Esophagus squamous epithelium (tissue), 5 donors: ENCODE measurements at places on chromosomes 3 and 15.

- DNase-seq: no peak
Measured at GRCh38 chr3:30449290-30449632, 157.1 kb upstream of the TGFBR2 start.

GRCh38 chr3:170762064-170762463 is 107.9 kb downstream of the RPL22L1 start:
- DNase-seq: no peak

DNA sequence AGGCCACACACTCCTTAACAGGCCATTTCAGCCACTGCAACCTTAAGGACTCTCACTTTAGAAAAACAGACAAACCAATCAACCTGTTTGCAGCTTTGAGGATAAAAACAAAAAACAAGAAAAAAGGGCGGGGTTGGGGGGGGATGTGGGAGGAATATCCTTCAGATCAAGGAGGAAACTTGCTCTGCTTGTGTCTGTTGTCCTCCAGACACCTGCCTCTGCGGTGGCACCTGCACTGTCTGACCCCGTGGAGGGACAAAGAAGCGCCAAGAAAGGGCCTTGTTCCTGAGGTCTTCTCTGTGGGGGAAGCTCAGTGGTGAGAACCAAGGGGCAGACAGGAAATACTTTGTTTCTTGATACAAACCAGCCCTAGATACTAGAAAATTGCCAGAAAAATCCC is 70.5 kb downstream of the POLR2M start:
- DNase-seq: no peak

DNA sequence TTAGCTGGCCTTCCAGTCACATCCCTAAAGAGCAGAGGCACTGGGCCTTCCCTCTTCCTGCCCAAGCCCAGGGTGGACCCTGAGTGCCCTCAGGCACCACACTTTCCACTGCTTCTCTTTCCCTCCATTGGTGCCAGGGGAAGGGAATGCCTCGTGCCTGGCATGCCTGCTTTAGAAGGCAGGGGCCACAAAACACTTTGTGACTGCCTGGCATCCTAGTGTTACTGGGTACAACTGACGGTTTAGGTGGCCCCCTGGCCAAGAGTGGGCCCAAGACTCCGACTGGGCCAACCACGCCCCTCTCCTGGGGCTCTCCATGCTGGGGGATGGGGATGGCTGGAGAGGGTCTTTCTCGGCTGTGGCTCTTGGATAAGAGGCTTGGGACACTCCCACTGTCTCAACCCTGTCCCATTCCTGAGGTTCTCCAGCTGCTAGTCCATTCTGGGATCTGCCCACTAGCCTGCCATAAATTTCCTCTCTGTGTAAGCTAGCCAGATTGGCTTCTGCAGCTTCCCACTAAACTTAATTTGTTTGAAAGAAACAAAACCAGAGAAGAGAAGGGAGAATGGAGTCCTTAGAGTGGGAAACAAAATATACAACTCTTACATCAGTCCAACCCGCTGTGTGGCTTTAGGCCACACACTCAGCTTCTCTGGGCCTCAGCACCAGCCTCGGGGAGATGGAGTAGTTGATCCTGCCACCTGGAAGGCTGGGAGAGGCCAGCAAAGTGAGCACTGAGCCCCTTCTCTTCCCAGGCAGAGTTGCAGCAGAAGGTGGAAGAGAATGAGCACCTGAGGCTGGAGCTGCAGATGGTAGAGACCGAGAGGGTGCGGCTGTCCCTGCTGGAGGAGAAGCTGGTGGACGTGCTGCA is 24.1 kb upstream of the GP9 start:
- DNase-seq: no peak

DNA sequence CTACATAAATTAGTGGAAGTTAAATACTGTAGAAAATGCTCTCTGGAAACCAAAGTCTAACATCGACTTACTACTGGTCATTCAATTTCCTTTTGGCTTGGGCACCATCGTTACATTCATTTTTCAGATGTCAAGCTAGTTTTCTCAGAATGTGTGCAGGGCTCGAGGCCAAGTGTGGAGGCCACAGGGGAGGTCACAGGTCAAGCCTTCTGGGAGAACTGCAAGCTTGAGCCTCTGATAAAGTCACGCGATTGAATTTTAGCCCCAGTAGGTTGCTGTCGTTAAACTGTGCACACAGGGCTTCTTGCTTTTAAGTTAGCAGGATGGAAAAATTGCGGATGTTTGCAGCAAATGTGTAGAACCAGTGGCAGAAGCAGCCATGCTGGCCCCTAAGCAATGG is 182.2 kb downstream of the APBA2 start:
- DNase-seq: no peak

DNA sequence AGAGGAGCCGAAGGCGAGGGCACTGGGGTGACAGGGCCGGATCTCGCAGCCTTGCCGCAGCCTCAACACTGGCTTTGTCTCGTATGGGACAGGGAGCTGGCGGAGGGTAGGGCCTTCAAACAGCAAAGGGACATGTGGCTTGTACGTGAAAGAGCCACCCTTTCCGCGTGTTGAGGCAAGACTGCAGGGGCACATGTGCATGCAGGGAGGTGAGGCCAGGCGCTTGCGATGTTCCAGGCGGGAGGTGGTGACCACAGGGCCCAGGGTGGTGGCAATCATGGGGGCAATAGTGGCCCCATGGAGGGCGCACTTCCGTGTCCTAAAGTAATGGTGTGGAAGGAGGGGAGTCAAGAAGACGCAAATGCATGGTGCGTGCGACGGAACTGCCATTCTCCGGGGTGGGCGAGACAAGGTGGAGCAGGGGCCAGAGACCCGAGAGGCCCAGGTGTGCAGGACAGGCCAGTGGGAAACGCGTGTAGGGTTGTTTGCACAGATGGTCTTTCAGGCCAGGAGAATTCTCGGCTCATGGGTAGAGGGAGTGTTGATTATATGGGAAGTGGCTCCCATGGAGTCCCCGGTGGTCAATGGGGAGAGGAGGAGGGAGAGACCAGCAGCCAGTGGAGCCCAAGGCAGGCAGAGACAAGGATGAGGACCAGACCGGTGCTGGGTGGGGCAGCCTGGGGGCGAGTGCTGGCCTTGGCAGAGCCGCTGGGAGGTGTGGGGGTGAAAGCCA is 45.8 kb upstream of the PCSK6 start:
- DNase-seq: no peak

DNA sequence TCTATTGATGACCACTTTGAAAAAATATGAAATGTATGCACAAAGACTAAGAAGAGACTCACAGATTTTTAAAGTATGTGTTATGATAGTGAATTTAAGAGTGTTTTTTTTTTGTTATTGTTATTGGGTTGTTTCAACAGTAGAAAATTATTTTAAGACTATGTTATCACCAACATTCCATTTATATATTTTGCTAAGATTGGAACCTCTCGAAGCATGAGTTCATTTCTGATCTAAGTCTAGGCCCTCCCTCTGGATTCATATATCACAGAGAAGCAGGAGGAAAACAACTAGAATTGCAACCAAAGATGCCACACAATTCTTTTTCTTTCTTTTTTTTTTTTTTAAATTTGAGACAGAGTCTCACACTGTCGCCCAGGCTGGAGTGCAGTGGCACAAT is 46.8 kb downstream of the ITGB5 start:
- DNase-seq: no peak

DNA sequence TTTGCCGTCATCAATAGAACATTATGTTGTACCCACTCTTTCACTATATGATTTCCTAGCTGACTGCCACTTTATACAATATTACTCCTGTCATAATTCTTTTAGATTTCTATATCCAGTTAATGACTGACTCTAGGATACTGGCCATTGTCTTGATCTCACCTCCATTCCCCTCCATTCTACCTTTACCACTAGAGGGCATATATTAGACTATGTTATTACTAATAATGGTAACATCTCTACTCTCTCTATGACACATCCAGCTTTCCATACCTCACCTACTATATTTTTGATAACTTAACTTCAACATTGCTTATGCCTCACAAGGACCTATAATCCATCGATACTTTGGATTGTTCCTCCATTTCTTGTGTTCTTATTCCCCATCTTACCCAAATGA is 31.4 kb upstream of the POU1F1 start:
- DNase-seq: no peak

DNA sequence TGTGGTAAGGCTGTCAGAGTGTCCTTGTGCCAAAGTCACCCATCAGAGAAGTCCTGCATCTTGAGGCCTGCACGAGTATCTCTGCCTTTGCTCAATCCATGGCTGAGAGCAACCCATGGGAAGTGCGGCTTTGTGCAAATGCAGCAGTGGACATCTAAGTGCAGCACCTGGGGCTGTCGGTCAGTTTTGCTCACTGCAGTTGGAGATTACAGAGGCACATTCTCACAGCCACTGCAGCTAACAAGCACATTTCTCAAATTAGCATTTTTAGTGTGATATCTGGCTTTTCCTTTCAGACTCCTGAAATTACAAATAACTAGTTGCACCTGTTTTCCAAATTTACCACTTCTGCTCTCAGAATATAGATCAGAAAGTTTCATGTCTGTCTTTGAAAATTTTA is 81.5 kb upstream of the DAZL start:
- no peak for DNase-seq

GRCh38 chr15:78830514-78831228 is 19.4 kb upstream of the ADAMTS7 start:
- DNase-seq: no peak

GRCh38 chr3:123067689-123068600 is 1.1 kb downstream of the PDIA5 start:
- DNase-seq: no peak
